ENCODE measurements at places on chromosomes 13 and 19.

GRCh38 chr19:50974702-50975556 lies 5.5 kb upstream of the KLK6 start:
- no peak for DNase-seq

DNA sequence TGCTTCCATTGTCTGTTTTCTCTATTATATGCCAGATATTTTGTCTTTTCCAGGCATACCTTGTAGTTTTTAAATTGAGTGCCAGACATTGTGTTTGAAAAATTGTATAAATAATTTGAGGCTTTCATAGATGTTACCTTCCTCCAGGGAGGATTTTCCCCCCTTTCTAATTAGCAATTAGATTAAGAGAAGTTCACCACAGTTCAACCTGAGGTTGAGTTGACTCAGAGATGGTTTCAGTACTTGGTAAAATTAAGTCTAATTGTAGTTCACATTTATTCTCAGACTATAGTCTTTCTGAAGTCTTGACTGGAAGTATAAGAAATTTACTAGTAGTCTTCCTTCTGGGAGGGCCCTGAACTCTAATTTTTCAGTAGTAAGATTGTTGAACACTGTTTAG lies 104.1 kb upstream of the SCEL start:
- DNase-seq: no peak

DNA sequence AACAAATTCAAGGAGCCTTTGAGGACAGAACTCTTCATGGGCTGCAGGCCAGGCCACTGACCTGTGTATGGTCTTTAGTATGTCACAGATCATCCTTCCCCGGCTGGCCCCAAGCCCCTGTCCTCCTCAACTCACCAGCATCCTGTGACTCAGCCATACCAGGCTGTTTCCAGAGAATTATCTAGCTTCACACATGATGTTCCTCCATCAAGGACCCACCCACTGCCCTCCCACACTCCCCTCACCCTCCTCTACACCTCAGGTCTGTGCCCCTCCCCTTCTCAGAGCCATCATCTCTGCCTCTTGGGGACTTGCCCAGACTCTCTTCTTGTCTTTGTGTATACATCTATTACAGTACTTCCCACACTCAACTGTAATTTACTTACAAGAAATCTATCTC lies 14.7 kb downstream of the DCT start:
- DNase-seq: no peak

DNA sequence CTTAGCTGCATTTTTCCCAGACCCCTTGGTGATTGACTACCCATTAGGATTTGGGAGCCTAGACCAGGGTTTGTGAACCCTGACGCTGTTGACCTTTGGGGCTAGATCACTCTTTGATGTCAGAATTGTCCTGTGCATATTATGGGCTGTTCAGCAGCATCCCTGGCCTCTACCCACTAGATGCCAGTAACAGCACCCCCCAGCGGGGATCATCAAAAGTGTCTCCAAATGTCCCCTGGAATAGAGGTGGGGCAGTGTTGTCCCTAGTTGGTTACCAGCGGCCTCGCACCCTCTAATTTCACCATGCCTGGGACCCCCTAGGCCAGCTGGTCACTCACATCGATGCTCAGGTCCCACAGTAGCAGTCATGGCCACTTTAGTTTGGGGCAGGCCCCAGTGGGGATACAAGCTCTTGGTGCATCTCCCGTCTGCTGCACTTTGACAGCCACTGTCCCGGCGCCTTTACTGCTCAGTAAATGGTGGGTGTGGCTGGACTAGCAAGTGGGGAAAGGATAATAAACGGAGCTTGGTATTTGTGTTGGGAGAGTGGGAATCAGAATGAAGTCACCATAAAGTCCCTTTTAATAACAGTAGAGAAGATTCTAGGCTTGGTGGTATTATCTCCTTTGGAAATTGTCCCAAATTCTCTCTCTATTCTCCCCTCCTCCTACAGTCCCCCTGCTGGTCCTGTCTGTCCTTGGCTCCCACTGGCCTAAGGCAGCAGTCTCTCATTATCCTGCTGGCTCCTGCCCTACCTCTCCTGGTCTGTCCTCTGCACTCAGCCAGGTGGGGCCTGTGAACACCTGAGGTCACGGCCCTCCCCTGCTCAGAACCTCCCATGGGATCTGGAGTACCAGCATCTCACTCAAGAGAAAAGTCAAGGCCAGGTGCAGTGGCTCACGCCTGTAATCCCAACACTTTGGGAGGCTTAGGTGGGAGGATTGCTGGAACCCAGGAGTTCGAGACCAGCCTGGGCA lies 80.6 kb downstream of the SIPA1L3 start:
- no peak for DNase-seq

- DNase-seq: peak; percentile 66
These were observed 2.3 kb downstream of the WDR83 start for GRCh38 chr19:12668932-12669269.

- peak; percentile 59 for DNase-seq
These were observed 44.8 kb downstream of the USP12 start for GRCh38 chr13:27126859-27127258.

- DNase-seq: no peak
These were observed 4.3 kb upstream of the PDE4A start for GRCh38 chr19:10416083-10416379.

- no peak for DNase-seq
These were observed 624.8 kb downstream of the LIG4 start for GRCh38 chr13:107590556-107590955.

GRCh38 chr19:3984584-3984907 lies 717 bp downstream of the EEF2 start:
- no peak for DNase-seq

Data from activated CD4-positive, alpha-beta T cell treated with anti-CD3 and anti-CD28 coated beads, Interleukin-10, Interleukin-2, amounts not matched to agents 100 ng/mL and 50 ng/mL, durations not matched to agents 16 hours and 8 hours (primary cell).